Kidney tubule cell (primary cell): ENCODE measurements at places on chromosomes 5 and 9.

GRCh38 chr5:135501965-135502364 is 33.8 kb downstream of the NEUROG1 start:
- DNase-seq, result no peak

GRCh38 chr5:95861221-95861863 is 38.8 kb upstream of the GLRX start:
- DNase-seq, result peak; percentile 75

- DNase-seq, result no peak
Measured at GRCh38 chr5:54659700-54660131, 142.2 kb downstream of the SNX18 start.

DNA sequence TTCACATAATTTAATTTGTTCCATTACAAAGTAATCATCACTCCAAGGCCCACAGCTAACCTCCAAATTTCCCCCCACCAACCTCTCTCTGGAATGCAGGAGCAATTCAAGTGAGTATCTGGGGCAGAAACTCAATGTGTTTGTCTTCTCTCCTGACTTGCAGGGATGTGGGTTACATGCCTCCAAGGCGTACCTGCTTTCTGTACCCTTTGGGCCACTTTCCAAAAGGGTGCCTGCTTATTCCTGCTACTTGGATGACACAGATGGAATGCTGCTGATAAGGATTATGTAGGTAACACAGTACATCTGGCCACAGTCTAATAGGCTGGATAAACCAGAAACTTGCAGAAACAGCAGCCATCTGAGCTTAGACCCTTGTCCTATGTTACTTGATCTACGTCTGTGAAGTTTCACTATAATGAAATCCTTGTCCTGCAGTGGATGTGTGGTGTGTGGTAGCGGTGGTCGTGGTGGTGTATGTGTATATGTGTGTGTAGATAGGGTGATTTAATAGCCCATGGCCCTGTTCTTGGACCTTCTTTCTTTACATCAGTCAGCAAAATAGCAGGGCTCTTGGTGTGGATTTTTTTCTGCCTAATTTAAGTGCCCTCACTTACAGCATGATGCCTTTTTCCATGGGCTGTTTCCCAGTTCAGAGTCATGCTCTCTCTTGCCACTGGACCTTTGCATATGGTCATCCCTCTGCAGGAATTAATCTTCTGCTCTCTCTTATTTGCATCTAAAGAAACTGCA is 175.9 kb downstream of the ZDHHC21 start:
- DNase-seq, result no peak

DNA sequence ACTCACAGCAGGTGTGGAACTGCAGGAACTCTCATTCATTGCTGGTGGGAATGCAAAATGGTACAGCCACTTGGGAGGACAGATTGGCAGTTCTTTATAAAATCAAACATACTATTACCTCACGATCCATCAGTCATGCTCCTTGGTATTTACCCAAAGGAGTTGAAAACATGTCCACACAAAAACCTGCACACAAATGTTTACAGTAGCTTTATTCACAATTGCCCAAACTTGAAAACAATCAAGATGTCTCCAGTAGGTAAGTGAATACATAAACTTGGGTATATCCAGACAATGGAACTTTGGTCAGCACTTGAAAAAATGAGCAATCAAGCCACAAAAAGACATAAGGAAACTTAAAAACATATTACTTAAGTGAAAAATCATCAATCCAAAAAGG is 215.5 kb downstream of the IRX1 start:
- no peak for DNase-seq

- no peak for DNase-seq
Measured at GRCh38 chr5:149778303-149779123, 48.4 kb downstream of the PPARGC1B start.

GRCh38 chr5:108642170-108642906 is 105.4 kb upstream of the FER start:
- peak; percentile 76 for DNase-seq

- no peak for DNase-seq
Measured at GRCh38 chr5:140319833-140320232, 16.9 kb upstream of the PFDN1 start.

GRCh38 chr9:110048976-110049698 is 158.8 kb downstream of the C9orf152 start:
- DNase-seq, result peak; percentile 41

DNA sequence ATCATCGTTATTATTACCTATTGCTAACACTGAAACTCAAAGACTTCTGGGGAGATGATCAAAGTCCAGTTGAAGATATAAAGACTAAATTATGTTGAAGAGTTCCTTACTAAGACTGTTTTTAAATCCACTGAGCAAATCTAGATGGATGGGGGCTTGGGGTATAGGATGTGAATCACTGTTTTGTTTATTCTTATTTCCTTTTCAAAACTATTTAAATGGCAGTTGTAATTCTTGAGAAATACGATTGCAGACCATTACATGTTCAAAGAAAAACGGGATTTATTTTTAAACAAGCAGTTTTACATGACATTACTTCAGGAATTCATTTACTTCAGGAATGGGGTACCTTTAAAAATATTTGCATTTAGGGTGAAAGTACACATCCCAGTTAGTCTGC is 4.3 kb downstream of the RASGRF2 start:
- no peak for DNase-seq

DNA sequence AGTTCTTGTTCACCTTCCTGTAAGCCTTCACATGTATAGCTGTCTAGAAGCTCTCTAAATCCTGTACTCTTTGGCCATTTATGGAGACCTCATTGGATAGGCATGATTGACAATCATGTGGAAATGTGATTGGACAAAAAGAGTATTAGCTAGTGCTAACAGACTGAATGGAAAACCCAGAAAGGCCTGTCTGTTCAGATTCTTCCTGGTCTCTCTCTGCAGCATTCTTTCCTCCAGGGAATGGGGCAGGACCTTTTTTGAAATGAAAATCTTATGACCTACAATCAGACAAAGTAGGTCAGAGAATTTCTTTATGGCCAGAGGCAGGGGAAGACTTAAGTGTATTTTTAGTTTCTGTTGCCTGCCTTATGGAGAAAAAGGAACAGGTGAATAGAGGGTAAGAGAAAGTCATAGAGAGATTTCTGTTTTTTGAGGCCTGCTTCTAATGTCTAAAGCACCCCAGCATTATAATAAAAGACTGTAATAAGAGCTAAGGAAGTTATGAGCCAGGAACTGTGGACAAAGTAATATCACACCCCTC is 152.4 kb upstream of the CCDC152 start:
- DNase-seq, result no peak

GRCh38 chr5:169647566-169647965 is 10.5 kb downstream of the DOCK2 start:
- no peak for DNase-seq

DNA sequence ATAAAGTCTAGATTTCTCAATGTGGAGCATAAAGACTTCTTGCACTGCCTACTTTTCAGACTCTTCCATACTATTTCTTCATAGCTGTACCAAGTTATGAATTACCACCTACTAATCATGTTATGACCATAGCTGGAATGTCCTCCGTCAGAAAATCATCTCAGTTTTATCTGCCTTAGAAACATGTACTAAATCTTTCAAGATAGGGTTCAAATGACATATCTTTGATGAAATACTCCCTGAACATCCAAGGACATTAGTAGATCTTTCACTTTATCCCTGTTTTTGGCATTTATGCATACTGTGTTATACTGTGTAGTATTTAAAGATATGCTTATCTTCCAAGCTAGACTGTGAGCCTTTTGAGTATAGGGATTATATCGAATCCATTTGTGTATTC is 49.6 kb upstream of the MEF2C start:
- no peak for DNase-seq

GRCh38 chr9:133987946-133988665 is 4.0 kb downstream of the VAV2 start:
- DNase-seq, result no peak

- no peak for DNase-seq
Measured at GRCh38 chr5:73534011-73534644, 31.3 kb downstream of the ANKRA2 start.

DNA sequence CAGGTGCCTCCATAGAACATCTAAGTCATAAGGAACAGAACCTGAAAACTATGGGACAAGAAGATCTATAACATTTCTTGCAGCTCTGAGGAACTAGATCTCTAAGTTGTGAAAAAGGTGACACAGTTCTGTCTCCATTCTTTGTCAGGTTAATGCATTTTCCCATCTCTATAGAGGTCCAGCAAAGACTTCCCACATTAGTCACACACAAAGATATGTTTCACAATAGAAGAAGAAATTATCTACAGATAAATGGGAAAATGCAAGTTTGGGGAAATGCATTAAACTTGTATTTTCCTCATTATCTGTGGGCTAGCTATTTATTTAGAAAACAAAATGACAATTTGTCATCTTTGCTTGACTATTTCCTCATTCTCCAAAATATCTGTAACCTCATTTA is 458.6 kb upstream of the PAPPA start:
- DNase-seq, result no peak

DNA sequence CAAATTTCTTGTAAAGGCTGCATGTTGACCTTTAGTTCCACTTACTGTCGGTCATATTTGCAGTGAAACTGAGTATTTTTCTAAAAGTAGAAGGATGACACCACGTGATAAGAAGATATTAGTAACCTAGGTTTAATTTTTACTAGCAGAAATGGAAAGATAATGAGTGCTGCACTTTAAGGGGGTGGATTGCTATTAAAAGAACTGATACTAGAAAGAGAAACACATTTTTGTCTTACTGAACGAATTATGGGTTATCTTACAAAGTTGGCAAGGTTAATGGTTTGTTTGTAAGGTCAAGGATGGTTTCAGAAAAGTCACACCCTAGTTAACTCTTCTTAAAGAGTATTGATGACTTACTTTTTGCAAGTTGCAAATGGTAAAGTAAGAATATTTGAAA is 2.4 kb downstream of the MACIR start:
- no peak for DNase-seq

DNA sequence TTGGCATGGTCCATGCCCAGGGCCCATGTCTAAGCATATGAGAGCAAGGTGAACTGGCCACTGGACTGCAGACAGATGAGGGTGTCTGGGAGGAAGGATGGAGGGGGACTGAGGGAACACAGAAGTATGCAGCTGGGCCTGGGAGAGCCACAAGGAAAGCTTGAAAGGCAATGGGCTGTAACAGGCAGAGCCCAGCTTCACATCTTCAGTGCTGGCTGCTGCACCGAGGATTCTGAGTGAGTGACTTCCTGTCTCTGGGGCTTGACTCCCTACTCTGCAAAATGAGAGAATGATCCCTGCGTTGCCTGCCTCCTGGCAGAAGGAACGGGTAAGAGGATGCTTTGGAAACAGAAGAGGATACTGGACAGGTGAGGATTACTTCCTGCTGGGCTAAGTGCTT is 29.0 kb downstream of the COL15A1 start:
- no peak for DNase-seq

GRCh38 chr5:160627921-160628618 is 206.4 kb downstream of the PTTG1 start:
- DNase-seq, result no peak

DNA sequence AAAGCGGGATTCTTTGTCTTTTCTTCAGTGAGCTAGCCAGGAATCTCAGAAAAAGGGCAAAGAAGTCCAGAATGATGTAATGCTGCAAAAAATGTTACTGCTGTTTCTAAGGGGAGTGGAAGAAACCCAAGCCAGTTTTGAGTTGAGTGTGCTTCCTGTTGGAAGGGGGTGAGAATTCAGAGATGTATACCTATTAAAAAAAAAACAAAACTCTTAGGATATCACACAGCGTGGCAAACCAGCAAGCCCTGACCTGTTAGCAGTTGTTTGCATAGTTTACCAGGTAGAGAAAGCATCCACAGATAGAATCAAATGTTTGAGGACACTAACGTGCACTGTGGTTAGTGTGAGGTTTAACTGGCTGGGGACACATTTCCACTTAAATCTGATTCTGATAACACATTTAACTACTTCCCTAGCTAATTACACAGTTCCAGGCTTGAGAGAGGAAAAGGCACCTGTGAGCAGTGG is 11.4 kb downstream of the BASP1 start:
- DNase-seq, result peak; percentile 14

- peak; percentile 70 for DNase-seq
Measured at GRCh38 chr5:95858023-95858461, 35.5 kb upstream of the GLRX start.

GRCh38 chr9:97556036-97556720 is 54.7 kb downstream of the TMOD1 start:
- DNase-seq, result no peak

DNA sequence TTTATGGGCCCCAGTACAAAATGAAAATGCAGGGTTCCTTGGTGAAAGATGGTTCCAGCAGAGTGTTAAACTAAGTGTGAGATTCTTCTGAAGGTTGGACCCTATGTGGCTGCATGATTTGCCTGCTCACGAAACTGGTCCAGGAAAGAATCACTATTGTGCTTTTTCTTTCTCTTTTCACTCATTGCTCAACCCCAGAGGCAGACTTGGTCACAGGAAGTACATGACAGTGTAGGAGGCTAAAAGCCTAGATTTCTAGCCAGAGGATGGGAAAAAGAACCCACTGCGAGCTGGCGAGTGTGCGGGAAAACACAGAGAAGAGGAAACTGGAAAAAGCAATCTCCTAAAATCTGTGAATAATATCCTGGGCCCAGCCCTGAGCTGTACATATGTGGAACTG is 18.6 kb downstream of the SLC36A2 start:
- DNase-seq, result no peak

DNA sequence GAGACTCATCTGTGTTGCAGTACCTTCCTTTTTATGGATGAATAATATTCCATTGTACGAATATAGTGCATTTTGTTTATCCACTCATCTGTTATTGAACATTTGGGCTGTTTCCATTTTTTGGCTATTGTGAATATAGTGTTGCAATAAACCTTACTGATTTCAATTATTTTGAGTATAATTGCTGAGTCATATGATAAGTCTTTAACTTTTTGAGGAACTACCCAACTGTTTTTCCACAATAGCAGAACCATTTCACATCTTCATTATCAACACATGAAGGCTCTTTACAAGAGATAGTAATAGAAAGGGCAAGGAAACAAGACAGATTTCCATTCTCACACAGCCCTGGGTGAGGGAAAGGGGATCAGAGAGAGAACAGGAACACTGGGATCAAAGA is 329.2 kb downstream of the RAB3C start:
- DNase-seq, result no peak

DNA sequence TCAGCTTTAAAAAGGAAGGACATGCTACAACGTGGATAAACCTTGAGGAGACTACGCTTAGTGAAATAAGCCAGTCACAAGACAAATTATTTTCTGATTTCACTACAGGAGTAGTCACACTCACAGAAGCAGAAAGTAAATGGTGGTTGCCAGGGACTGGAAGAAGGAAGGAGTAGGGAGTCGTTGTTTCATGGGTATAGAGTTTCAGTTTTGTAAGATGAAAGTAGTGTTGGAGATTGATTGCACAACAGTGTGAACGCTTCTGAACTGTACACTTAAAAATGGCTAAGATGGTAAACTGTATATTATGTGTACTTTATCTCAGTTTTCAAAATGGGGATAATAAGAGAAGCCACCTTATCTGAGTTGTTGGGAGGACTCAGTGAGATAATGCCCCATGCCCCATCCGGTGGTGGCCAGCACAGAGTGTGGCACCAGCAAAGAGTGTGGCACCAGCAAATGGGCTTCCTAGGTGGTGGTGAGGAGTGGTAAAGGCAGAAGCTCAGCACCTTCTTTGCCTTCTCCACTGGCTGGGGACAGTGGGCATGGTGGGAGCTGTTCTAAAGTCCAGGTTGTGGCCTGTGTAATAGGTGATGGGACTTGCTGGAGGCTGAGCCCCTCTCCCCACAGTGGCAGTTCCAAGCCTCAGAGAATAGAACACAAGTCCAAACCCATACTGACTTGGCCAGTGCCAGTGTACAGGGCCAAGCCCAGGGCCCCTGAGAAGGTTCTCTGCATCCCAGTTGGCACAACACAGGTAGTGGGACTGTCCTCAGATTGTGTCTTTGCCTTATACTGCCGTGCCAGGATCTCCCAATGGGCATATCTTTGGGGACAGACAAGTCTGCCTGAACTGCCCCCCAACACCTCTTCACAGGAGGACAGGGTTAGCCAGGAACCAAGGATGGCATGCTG is 4.4 kb downstream of the SLC22A4 start:
- no peak for DNase-seq
